Uterus (tissue), 4 donors: ENCODE measurements at places on chromosomes 5 and 9. TPM values are rescaled to one million over a fixed set of nuclear protein-coding genes. Genes with fewer than 3 reads are reported as not detected.

DNA sequence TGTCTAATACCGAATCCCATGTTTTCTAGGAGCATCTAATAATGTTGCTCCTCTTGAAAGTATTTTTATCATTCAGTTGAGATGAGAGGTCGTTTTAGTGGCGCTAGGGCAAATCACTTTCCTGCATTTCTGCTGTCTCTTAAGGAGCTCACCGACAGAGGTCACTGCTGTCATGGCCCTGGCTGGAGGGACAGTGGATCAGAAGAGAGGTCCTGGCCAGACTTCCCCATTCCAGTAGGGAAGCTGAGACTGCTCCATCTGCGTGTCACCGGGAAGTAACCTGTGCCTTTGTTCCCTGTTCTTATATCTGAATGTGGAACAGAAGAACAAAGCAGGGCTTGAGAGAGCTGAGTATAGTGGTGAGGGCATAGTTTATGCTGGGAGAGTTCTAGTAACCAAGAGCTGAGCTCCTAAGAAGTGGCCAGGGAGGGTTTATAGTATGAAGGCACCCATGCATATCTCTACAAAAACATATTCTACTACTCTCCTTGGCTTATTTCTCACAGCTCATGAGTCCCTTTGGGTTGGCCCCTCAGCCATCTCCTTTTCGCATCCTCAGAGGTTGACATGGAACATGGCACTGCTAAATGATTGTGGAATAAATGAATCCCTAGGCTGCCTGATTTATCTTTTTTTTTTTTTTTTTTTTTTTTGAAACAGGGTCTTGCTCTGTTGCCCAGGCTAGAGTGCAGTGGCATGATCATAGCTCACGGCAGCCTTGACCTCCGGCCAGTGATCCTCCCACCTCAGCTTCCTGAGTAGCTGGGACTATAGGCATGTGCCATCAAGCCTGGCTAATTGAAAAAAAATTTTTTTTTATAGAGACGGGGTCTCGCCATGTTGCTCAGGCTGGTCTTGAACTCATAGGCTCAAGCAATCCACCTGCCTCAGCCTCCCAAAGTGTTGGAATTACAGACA, 27.2 kb downstream of the ATP6V0E1 start:
- peak; percentile 27 for DNase-seq

DNA sequence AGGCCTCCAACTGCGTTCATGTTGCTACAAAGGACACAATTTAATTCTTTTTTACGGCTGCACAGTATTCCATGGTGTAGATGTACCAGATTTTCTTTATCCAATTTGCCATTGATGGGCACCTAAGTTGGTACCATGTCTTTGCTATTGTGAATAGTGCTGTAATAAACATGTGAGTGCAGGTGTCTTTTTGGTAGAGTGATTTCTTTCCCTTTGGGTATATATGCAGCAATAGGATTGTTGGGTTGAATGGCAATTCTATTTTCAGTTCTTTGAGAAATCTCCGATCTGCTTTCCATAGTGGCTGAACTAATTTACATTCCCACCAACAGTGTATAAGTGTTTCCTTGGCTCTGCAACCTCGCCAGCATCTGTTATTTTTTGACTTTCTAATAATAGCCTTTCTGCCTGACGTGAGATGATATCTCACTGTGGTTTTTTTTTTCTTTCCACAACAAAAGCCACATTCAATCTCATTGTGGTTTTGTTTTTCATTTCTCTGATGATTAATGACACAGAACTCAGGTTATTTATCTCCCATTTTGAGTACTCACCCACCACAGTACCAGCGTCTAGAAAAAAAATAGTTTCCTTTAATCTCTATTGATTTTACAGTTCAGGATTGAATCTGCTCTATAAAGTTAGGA, 21.9 kb downstream of the ARRDC3 start:
- no peak for DNase-seq

SLC6A7 gene
- total RNA-seq = not detected

DNA sequence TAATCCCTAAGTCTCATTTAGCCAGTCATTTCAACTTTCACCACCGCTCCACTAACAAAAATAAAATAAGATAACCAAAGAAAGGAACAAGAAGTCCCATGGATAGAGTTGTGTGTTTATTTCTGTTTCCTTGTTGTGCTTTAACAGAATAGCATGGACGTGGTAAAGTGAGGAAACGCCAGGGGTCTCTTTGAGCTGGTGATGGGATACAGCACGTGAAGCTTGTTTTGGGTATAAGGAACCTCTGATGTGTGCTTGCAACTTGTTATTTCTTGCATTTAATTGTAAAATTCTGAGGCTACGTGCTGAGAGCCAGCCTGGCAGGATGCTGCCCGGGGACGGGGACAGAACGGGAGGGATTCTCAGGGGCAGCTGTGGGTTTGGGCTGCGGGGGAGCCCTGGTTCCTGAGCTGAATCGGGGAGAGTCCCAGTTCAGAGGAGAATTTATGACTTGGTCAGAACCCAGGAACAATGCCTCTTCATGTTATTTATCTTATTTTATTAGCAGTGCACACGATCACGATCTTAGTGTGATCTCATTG, 63.4 kb downstream of the ANKRD33B start:
- no peak for DNase-seq

DNA sequence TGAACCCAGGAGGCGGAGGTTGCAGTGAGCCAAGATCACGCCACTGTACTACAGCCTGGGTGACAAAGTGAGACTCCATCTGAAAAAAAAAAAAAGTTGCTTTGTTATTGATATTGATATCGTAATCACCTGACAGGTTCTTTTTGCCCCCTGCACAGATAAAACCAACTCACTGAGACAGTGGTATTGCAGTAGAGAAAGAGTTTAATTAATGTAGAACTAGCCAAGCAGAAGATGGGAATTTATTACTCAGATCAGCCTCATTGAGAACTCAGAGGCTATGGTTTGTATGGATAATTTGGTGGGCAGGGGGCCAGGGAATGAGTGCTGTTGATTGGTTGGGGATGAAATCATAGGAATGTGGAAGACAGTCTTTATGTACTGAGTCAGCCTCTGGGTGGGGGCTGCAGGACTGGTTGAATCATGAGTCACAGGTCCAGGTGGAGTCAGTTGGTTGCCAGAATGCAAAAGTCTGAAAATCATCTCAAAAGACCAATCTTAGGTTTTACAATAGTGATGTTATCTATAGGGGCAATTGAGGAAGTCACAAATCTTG, 35.8 kb upstream of the MEGF10 start:
- DNase-seq = no peak

SLC6A3 gene
- not detected for total RNA-seq

DNA sequence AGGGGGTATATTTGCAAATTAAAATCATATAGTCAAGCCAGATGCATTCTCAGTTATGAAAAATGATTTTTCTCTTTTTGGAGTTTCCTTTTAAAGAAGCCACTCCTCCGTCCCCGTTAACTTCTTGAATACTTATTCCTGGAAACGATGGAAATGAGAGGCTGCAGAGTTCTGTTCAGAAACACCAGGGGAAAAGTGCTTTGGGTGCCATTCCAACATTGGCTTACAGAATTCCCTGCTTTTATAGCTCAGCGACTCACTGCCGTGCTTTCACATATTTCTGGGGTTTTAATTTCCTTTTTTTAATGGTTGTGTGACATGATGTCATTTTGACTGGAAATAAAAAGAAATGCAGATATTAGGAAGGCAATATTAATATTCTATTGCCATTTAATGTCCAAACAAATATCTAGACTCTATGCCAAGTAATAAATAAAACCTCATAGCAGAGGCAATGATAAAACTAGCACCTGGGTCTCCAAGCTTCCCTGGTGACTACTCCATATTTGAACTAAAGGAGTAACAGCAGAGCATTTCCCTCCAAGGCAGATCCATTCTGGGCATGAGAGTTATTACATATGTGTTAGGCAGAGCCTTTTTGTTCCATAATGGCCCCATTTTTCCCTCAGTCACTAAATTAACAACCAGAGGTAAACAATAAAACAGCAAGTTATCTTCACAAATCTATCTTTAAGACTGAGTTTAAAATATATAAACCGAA, 363.4 kb downstream of the EBF1 start:
- DNase-seq = no peak

CAVIN4 gene
- total RNA-seq = 2.1 TPM

GRCh38 chr5:4384649-4385048, 755.5 kb upstream of the ADAMTS16 start:
- DNase-seq = no peak

RELL2 gene
- total RNA-seq = not detected

KLHL9 gene
- 88.5 TPM for total RNA-seq

- DNase-seq = no peak
Measured at GRCh38 chr5:1068204-1068894, 43.5 kb downstream of the SLC12A7 start.

DNA sequence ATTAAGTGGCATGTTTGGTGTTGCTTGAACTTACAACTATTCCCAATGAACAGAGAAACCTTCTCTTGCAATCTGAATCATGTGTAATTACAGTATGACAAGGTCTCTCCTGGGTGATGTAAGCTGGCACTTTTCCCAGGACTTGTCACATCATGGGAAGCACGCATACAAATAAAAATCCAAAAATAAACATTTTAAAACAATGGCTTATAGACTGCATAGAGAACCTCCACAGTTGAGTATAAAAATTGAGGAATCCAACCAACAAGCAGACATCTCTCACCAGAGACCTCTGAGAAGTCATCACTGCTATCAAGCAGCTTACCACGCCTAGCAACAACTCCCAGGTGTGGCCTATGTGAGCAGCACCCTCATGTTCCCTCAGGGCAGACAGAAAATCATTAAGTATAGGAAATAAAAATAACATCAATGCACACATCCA, 3.9 kb downstream of the MLLT3 start:
- DNase-seq = no peak

GRCh38 chr5:9928326-9928725, 298.2 kb upstream of the TAS2R1 start:
- DNase-seq = no peak

GRCh38 chr5:56327809-56328208, 94.7 kb upstream of the ANKRD55 start:
- DNase-seq = no peak

NFIL3 gene
- 69.4 TPM for total RNA-seq

HTR1A gene
- not detected for total RNA-seq

GRCh38 chr5:431001-431710, 11.8 kb upstream of the EXOC3 start:
- DNase-seq = no peak

DNA sequence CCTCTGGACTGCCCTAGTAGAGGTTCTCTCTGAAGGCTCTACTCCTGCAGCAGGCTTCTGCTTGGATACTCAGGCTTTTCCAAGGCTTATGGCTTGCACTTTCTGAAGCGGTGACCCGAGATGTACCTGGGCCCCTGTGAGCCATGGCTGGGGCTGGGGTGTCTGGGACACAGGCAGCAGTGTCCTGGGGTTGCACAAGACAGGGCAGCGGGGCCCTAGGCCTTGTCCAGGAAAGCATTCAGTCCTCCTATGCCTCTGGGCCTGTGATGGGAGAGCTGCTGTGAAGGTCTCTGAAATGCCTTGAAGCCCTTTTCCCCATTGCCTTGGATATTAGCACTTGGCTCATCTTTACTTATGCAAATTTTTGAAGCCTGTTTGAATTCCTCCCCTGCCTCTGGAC, 192.2 kb downstream of the YTHDC2 start:
- DNase-seq = no peak

DNA sequence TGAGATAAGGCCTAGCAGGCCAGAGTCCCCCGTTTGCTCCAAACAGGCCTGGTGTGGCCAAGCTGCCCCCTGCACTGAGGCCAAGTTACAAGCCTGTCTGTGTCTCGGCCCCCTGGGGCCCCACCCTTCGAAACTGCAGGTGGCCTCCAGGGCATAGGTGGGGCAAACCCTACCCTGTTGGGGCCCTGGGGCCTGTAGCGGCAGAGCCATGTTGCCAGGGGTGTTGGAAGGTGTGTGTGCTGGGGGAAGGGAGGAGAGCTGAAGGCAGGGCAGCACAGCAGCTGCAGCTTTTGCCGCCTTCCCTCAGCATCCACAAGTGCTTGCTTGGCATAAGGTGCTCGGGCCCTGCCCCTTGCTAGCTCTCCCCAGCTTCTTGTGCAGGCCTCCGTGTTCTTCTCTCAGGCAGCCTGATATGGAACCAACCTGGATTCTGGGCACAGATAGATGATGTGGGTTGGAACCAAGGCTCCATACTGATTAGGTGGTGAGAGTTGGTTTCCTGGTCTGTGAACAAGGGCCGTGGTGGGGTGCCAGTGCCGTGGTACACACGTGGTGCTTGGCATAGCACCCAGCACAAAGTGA, 12.7 kb downstream of the IRF1 start:
- no peak for DNase-seq

DNA sequence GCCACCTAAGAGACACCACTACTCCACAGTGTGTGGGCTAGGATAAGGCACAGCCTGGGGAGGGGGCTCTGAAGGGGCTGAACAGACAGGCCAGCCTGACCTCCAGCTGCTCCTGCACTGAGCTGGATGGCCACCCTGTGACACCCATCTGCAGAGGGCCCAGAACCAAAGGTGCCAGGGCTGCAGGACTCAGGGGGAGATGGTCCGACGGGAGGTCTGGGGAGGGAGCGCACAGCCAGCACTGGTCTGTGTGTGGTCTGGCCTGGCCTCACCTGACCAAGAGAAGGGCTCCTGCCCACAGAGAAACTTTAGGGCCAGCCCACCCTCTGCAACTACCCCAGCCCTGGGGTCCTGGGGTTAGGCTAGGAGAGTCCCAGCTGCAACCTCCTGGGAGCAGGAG, 789 bp downstream of the LTC4S start:
- no peak for DNase-seq

GRCh38 chr9:100637787-100638186, 59.9 kb downstream of the CAVIN4 start:
- no peak for DNase-seq

FOXD4 gene
- not detected for total RNA-seq

DNA sequence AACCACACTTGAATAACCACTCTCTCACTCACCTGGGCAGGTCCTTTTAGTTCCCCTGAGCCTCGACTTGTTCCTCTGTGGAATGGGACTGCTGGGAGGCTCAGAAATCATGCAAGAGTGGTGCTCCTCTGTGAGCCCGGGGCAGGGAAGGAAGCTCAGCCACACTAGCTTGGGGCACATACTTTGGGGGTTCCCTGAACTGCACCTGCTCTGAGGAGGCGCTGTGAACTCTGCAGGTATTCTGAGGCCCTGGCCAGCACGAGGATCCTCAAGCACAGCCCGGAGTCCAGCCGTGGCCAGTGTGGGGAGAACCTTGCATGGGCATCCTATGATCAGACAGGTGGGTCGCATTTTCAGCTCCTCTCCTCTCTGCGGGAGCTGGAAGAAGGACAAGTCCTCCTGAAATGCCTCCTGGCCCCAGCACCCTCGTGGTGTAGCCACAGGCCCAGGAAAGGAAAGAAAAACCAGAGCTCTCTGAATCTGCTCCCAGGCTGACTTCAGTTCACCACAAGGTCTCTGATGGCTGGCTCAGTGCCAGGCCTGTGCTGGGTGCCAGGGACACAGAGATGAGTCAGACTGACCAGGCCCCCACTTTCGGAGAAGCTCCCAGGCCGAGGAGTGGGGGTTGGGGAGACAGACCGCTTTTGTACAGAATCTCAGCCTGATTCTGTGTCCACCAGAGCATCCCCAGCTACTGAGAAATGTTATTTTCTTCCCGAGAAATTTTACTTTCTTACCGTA, 11.9 kb downstream of the GLIPR2 start:
- DNase-seq = peak; percentile 99

- DNase-seq = no peak
Measured at GRCh38 chr5:42570966-42571960, 148.0 kb downstream of the GHR start.

- DNase-seq = no peak
Measured at GRCh38 chr5:133675376-133676154, 63.2 kb upstream of the FSTL4 start.

GRCh38 chr9:135818718-135819475, 88.4 kb downstream of the CAMSAP1 start:
- DNase-seq = no peak

GRCh38 chr5:179558932-179559283, 8.6 kb downstream of the RUFY1 start:
- no peak for DNase-seq
